ENCODE measurements at places on chromosomes 5 and 9. TPM values are rescaled to one million over a fixed set of nuclear protein-coding genes. Genes with fewer than 3 reads are reported as not detected.

The PCDHB3 gene
- total RNA-seq, result not detected

The PLCXD3 gene
- total RNA-seq, result not detected

The MRPS27 gene
- 88.2 TPM for total RNA-seq

The CCDC183 gene
- 0.52 TPM for total RNA-seq

- no peak for DNase-seq
Measured at GRCh38 chr5:129904667-129905472, 605 bp downstream of the CHSY3 start.

DNA sequence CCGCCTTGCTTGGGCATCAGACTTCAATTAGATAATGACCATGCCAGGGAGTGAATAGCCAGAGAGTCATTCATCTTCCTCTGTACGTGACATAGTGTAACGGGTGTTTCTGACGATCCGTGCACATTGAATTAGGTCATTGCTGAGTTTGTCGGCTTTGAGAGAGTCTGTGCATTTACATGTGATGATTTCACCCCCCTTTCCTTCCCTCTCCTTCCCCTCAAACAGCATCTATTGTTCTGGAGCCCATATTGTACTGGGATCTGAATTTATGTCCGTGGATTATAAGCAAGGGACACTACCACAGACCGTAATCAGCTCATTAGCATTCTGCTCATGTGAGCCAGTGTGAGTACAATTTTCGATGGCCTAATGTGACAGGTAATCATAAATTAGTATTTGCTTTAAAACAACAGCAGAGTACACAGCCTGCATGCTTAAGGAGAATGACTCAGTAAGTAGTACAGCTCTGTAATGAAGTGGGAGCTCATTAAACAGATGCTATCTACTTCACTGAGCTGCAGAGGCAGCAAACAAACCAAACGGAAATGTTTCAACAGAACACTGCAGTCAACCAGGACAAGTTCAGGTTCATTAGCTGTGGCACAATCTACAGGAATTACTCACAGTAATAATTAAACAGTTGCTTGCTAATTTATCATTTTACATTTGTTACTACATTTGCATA lies 302.1 kb downstream of the CSNK1G3 start:
- no peak for DNase-seq

DNA sequence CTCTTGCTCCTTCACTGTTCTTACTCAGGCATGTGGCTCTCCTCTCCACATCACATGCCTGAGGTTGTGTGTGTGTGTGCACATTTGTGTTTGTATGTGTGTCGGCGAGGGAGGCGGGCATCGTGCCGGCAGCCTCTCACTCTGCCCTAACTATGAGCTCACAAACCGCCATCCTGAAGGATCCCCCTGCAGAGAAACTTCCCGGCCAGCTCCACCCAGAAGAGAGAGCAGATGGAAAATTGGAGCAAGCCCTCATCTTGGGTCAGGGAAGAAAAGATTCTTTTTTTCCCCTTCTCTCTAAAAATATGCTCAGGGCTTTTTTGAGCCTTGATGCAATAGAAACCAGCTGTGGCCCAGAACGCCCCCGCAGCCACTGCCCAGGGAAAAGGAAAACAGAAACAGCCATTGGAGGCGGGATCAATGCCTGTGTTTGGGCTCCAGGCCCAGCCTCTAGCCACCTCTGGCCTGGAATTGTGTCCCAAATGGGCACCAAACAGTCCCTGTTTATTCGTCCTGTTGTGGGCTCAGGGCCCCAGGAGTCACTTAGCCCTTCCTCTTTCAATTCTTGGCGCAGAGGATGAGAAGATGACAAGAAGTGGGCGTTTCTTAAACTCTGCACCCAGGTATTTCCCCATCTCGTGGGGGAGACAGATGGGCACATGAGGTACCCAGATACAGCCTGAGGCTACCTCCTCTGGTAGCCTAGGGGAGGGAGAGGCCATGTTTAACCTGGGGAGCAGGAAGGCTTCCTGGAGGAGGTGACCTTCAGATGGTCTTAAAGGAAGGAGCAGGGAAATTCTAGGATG lies 151.5 kb downstream of the RGS3 start:
- no peak for DNase-seq

DNA sequence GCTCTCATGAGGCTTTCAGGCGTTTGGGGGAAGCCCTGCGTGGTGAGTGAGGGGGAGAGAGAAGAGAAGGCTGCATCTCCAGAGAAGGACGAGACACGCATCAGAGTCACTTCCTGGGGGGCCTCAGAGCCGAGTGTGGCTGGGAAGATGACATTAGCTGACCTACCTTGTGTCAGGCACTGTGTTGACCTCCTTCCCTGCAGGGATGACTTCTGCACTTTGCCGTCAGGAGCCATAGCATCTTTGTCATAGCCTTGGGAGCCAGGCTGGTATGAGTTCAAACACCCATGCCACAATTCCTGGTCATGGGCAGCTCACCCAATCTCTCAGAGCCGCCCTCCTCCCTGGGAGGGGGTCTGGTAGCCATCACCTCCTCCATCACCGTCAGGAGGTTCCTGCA lies 17.3 kb downstream of the NEURL1B start:
- no peak for DNase-seq

The ARHGEF37 gene
- total RNA-seq, result 0.70 TPM

DNA sequence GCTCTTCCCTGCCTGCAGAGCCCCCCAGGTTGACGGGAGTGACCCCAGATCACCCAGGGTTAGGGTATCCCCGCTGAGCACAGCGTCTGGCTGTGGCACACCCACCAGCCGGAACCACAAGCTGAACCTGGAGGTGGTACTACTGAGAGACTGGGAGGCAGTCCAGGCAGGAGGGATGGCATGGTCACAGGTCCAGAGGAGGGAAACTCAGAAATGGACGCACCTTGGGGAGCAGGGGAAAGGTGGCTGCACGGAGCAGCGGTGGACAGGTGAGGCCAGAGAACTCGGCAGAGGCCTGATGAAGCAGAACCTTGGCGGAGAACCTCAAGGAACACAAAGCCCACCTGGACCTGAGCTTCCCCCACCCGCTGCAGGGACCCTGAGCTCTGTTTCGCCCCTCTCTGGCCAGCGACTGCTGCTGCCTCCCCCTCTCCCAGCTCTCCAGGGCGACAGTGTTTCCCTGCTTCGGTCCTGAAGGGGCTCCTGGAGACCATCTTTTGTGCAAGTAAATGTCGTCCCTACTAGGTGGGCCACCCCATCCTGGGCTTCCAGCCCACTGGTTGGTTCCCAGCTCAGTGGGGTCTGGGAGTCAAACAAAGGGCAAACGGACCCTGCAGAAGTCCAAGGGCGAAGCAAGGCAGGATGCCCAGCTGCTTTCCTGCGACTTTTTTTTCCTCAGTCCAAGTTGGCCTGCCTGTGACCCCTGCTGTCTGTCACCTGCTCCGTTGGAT lies 845 bp downstream of the ADGRD2 start:
- no peak for DNase-seq

GRCh38 chr9:88272986-88273385 lies 115.3 kb upstream of the SPIN1 start:
- DNase-seq, result no peak

The DMRT3 gene
- not detected for total RNA-seq

All from activated T-helper 1 cell treated with anti-CD3 and anti-CD28 coated beads, Interleukin-12 subunit alpha, Interleukin-12 subunit beta, Interleukin-2, Interleukin-4 antibody, amounts not matched to agents 30 ng/mL and 10 ng/mL and 1 ng/mL, durations not matched to agents 14 hours and 24 hours and 36 hours (primary cell).